ENCODE measurements at places on chromosomes 7 and 10. TPM values are rescaled to one million over a fixed set of nuclear protein-coding genes. Genes with fewer than 3 reads are reported as not detected.

GRCh38 chr10:124791547-124792348 lies at the start of gene EEF1AKMT2:
TSS of gene EEF1AKMT2 (minus strand) at chr10:124791887. CDS start at chr10:124791833, 54 bp downstream.
- peak; percentile 67 for DNase-seq

DNA sequence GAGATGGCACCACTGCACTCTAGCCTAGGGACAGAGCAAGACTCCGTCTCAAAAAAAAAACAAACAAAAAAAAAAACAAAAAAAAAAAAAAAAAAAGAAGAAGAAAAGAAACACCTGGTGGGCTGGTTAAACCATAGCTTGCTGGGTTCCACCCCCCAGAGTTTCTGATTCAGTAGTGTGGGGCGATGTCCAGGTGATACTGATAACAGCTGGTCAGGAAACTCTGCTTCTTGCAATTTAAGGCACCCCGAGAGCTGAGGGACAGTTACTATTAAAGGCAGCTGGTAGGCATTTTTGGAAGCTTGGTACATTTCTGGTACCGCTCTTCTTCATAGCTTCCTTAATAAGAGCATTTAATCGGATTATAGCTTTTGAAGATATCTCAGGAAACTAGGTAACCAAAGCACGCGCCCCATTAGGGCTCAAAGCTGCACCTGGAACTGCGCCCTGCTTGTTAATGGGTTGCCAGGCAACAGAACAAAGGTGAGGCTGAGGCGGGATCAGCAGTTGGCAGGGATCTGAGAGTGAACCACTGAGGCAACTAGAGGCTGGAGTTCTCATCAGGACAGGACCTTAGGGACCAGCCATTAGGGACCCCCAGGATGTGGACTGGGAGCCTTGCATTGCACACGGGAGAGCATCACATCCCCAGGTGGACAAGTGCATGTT lies 6.5 kb upstream of the SDK1 start:
- DNase-seq: no peak

DNA sequence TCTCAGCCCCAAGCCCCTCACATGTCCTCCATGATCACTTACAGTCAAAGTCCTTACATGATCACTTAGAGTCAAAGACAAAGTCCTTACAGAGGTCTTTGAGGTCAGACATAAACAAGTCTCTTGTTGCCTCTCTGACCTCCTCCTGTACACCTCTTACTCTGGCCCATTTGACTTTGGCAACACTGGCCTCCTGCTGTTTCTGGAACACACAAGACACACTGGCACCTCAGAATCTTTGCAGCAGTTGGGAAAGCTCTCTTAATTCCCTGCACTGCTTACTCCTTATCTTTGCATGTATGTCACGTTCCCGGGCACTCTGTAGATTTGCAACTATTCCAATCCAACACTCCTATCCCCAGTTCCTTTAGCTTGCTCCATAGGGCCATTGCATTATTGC lies 102.3 kb downstream of the NSUN6 start:
- DNase-seq: no peak

- no peak for DNase-seq
Observed at GRCh38 chr7:36181668-36182067, 28.6 kb downstream of the EEPD1 start.

- DNase-seq: no peak
Observed at GRCh38 chr10:132351611-132352010, 19.6 kb downstream of the LRRC27 start.

GRCh38 chr7:66927348-66927948 lies 6.4 kb downstream of the TMEM248 start:
- no peak for DNase-seq

DNA sequence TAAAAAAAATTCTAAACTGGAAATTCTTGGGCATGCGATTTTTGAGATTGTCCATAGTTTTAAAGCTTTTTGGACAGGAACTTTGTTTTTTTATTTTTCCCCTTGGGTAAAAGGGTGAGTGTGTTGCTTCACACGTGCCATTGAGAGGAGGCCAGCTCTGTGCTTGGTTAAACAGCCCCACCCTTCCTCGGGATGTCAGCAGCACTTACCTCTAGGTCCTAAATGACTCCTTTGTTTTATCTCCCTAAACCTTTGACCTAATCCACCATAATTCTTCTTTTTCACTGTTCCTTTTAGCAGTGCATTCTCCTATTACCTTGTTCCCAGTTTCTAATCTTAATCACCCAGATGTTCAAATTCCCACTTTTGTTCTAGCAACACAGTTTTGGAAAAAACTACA lies 83.5 kb downstream of the SEMA3D start:
- DNase-seq: peak; percentile 58

DNA sequence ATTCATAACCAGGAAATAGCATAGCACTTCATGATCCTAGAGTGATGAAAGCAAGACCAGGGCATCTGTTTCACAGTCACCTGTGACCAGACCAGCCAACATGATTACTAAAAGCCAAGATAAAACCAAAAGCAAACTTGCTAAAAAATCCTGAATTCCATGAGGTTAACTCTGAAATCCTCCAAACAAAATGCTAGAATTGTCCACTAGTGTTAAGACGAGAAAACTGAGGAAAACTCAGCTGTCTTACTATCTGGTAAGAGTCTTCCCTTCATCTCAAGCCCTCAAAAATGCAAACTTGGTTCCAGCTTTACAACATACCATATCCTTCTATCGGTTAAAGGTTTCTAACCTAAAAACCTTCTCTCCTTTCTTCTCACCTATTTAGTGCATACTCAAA lies 1.3 kb upstream of the NPM3 start:
- DNase-seq: no peak

DNA sequence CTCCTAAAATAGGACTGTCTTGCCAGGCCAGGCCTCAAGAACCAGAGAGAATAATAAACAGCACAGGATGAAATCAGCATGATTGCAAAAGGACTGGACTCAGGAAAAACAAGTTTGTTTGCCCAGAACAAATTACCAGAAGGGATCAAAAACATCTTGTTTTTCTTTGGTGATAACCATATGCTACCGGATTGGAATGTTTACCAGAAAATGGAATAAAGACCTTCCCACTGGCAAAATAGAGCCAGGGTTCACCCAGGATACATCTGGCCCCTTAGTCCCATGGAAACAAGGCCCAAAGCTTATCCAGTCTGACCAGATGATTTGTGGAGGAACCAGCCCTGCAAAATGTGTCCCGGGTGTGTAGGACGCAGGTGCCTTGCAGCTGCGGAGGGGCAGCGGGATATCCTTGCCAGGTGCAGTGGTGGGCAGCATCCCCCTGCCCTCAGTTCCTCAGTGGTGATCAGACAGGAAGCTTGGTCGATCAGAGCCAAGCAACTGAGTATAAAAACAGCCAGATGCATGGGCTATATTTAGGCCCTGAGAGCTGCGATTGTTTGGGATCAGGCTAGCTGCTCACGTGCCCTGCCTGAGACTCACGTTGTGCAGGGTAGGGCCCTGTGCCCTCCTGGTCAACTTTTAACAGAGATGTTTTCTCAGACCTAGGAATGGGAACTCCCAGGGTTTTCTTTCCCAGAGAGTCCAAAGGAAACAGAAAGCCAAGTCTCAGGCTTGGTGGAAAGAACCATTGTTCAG lies 4.6 kb upstream of the ZNF22 start:
- no peak for DNase-seq

DNA sequence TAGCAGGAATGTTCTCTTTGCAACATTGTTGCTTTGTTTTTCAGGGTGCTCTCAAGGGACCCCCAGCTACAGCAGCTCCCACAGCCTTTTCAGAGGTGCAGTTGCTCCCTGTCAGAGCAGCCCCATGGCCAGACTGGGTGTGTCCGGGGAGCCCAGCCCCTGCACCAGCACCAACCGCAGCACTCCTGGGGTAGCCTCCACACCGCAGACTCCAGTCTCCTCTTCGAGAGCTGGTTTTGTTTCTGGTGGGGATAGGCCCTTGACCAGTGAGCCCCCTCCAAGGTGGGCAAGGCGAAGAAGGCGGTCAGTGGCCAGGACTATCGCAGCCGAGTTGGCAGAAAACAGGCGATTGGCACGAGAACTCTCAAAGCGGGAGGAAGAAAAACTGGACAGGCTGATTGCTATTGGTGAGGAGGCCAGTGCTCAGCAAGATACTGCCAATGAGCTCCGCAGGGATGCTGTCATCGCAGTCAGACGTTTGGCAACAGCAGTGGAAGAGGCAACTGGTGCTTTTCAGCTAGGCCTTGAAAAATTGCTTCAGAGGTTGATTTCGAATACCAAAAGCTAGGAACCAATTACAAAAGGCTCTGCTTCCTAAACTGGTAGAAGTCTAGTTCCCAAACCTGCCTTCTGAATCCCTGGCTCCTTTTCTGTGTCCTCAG lies 5.4 kb downstream of the HSPA14 start:
- no peak for DNase-seq

- no peak for DNase-seq
Observed at GRCh38 chr7:12016439-12016838, 184.4 kb upstream of the THSD7A start.

- DNase-seq: no peak
Observed at GRCh38 chr10:49379596-49380410, 16.1 kb downstream of the DRGX start.

GRCh38 chr10:18665815-18666558 lies 6.8 kb downstream of the ARL5B start:
- no peak for DNase-seq

Gene DGKB
- total RNA-seq: 0.44 TPM

Gene ZNF365
- 3.6 TPM for total RNA-seq

Gene ELOVL3
- not detected for total RNA-seq

Gene PPP1R17
- total RNA-seq: not detected

Gene CPVL
- 11.8 TPM for total RNA-seq

Gene MRLN
- not detected for total RNA-seq
